ENCODE measurements at places on chromosomes 6 and 20. TPM values are rescaled to one million over a fixed set of nuclear protein-coding genes. Genes with fewer than 3 reads are reported as not detected.

CST5 gene
- total RNA-seq = not detected

PTCHD4 gene
- 2.1 TPM for total RNA-seq

HCK gene
- total RNA-seq = 11.8 TPM

NT5E gene
- 6.8 TPM for total RNA-seq

THEMIS gene
- total RNA-seq = 0.18 TPM

Data from metanephros (tissue), 2 donors.